Omental fat pad (tissue), 4 donors: ENCODE measurements at places on chromosomes 1 and 21. TPM values are rescaled to one million over a fixed set of nuclear protein-coding genes. Genes with fewer than 3 reads are reported as not detected.

The SHCBP1L gene
- total RNA-seq = not detected

DNA sequence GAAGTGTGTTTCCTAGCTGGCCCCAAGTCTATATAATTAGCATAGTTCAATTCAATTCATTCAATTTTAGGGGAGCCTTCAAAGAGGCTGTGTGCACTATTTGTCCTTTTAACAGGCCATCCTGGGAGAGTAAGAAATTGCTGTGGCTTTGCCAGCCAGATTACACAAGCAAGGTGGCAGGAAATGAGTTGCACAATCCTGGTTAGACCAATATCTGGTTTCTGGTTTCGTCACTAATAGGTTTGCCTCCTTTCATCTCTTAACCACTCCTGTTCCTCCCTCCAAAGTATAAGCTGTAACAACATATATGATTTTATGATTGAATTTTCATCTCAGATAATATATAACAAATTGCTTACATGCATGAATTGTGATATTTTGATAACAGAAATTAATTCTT lies 84.1 kb upstream of the NEGR1 start:
- no peak for DNase-seq

GRCh38 chr1:178928976-178929375 lies 58.1 kb upstream of the ANGPTL1 start:
- DNase-seq = no peak

DNA sequence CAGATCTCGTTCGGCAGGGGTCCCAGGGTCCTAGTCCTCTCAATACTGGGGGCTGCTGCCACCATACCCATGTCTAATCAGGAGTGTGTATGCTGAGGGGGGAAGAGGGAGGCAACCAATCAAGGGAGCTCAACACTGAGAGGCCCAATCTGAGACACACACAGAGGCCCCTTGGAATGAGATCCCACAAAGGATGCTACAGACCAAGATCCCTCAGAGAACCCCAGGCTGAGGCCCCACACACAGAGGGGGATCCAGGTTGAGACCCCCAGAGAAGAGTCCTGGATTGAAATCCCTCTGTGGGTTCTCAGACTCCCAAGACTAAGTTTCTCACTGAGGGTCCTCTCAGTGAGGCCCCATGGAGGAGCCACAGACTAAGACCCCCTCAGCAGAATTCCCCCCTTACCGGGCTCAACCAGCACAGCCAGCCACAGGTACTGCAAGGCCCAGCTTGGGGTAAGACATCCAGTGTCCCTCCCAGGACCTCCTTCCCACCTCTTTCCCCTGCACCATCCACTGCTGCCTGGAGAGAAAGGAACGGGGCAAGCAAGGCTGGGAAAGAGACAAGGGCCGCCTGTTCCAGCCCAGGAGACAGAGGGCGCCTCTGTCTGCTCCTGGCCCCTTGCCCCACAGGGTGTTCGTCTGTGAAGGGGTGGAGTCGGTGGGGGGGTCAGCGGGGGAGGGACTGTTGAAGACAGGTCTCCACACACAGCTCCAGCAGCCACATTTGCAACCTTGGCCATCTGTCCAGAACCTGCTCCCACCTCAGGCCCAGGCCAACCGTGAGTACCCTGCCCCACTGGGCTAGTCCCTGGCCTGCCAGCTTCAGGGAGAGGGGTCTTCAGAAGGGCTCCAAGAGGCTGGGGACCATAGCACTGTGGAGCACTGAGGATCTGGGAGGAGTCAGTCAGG lies at the start of gene S100A1:
S100A1 (plus strand) TSS at position 720 of the 912 bp plus-strand sequence. CDS start 2,088 bp downstream, outside the sequence.
- no peak for DNase-seq

DNA sequence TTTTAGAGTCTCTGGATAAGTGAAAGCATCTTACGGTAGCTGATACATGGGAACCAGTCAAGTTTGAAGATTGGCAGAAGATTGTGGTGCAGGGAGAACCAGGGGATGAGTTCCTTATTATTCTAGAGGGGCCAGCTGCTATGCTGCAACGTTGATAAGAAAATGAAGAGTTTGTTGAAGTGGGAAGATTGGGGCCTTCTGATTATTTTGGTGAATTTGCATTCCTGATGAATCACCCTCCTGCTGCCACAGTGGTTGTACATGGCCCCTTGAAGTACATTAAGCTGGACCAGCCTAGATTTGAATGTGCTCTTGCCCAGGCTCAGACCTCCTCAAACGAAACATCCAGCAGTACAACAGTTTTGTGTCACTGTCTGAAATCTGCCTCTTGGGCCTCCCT lies 45.9 kb downstream of the BTBD8 start:
- no peak for DNase-seq

DNA sequence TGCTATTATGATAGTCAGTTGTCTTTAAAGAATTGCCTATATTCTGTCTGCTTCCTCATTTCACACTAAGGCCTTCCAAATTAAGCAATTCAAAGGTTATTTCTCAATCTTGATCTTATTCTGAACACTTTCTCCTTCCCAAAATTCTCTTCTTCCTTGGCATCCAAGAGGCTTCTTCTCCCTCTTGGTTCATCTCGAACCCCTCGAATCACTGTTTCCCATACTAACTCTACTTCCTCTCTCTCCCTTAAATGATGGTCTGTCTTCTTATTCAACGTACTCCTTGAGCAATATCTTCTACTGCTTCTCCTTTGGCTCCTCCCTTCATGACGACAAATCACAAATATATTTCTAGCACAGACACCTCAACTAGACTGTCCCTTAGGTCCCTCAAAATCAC lies 4.5 kb downstream of the COPA start:
- DNase-seq = no peak

- DNase-seq = no peak
Measured at GRCh38 chr1:214120191-214120590, 132.4 kb downstream of the PROX1 start.

GRCh38 chr1:179190861-179191260 lies 38.6 kb downstream of the ABL2 start:
- DNase-seq = no peak

The IVL gene
- total RNA-seq = not detected

The KRTAP19-4 gene
- not detected for total RNA-seq

DNA sequence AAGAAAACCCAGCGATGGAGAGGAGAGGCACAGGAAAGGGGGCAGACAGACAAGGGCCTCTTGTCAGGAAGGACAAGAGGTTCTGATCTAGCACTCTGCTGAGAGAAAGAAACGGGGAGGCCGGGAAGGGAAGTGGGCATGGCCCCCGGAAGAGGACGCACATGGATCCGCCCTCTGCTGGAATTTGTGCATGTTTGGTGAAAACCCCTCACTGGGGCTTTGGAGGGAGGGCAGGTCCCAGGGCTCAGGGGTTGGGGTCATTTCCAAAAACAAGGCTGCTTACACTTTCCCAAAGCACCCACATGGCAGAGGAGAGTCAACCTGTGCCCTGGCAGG lies 32.4 kb upstream of the ECE1 start:
- no peak for DNase-seq

The COL8A2 gene
- total RNA-seq = 4.2 TPM

GRCh38 chr1:15308621-15309027 lies 61.6 kb downstream of the FHAD1 start:
- DNase-seq = no peak

The COL24A1 gene
- 0.38 TPM for total RNA-seq

DNA sequence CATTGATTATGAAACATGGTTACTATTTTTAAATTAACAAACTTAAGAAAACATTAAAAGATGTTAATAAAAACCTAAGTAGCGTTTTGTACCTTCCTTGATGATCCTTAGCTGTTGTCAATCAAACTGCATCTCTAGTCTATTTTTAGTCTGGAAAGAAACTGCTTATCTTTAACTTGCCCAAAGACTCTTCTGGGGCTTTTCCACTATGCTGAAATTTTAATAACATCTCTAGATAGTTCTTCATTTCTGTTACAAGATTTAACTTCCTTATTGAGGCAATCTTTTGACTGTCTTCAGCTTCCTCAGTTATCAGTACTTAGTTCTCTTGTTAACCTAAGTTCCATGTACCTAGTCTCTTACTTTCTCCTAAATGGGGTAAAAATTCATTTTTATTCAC lies 135.9 kb upstream of the HMCN1 start:
- DNase-seq = no peak

DNA sequence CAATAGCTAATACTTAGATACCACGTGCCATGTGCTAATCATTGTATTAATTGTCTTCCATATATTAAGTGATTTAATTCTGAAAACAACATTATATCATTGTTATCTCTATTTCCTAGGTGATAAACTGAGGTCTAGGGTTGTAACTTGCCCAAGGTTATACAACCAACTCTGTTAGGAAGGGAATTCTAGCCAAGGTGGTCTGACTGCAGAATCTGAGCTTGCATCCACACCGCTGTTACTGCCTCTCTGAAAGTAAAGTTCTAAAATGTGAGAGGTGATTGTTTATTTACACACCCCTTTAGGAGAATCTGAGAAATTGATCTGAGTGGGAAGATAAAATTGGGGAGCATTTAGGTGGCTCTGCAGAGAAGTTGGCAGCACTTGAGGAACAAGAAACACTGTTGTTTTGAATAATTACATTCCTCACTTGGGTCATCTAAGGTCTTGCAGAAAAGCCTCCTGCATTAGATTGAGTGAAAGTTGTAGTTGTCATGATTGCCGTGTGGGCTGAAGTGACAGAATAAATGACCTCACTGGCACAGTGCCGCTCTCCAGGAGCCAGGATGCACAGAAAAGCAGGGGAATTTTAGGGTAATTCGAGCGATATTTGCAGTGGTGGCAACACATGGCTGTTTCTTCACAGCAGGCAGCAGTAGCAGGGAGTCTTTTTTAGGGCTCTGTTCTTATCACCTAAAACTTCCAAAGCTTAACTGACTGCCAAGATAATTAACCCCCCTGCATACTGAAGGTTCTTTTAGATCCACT lies 121.7 kb downstream of the ADGRL4 start:
- no peak for DNase-seq

- no peak for DNase-seq
Measured at GRCh38 chr1:27393641-27394281, 1.3 kb downstream of the GPR3 start.

GRCh38 chr1:90505806-90506205 lies 211.3 kb downstream of the BARHL2 start:
- DNase-seq = no peak

- peak; percentile 37 for DNase-seq
Measured at GRCh38 chr1:220300442-220301121, 28.3 kb upstream of the RAB3GAP2 start.

The TEDDM1 gene
- total RNA-seq = not detected

The SPRR2F gene
- not detected for total RNA-seq

The HES2 gene
- 0.12 TPM for total RNA-seq

DNA sequence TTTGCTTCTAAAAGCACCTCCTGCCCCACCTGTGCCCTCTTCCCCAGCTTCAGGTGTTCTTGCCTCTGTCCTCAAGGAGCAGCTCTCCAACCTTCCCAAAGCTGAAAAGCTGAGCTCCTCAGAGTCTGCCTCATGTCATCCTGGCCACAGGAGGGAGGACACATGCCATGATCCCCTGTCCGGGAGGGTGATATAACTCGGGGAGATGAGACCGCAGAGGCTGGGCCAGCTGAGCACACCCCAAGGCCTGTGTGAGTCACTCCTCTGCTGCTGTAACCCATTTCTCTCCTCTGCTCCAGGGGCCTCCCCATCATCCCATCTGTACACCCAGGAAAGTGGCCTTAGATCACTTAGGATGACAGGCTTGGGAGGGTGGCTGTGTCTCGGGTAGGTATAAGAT lies 49.8 kb downstream of the EPHB2 start:
- no peak for DNase-seq

GRCh38 chr1:97050506-97050905 lies 328.9 kb downstream of the PTBP2 start:
- DNase-seq = no peak

DNA sequence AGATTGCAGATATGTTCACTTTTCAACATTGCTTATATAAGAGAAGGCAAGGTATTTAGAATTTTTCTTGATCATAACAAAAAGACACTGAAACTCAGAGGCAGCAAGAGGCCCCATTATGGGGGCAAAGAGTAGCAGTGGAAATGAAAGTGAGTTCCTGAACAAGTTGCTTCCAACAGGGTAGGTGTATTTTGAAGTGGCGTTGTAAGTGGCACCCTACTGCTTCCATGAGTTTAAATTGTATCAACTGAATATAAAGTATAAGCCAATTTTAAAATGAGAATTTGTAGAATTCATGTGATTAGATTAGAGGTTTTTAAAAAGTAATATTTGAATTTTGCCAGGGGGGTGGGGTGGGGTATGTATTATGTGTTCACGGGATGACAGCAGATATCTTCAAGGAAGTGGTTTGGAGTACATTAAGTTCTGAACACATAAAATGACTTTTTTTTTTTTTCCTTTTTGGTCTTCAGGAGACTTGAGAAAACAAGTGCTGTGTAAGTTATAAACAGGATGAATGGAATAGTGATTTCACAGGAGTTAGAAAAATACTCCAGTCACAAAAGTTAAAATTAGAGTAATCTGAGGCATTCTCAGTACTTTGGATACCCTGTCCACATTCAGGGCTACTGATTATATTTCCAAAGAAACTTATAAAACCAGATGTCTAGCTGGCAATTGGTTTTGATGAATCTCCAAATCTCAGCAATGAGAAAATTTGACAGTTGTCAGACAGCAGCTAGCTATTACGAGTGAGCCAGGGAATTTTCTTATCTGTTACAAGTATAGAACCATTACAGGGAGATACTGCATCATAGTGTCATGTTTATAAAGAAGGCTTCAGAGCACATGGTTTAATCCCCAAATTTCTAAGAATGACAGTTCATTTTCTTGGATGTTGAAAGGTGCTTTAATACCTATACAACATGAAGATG lies 182.0 kb downstream of the ST6GALNAC3 start:
- DNase-seq = no peak

GRCh38 chr1:67491280-67491679 lies 61.1 kb upstream of the SERBP1 start:
- no peak for DNase-seq

- DNase-seq = no peak
Measured at GRCh38 chr1:231584117-231584516, 42.5 kb upstream of the DISC1 start.

- DNase-seq = no peak
Measured at GRCh38 chr1:237748171-237748960, 142.4 kb downstream of the ZP4 start.

- no peak for DNase-seq
Measured at GRCh38 chr1:203306965-203307541, 1.7 kb downstream of the BTG2 start.

GRCh38 chr1:24935615-24936484 lies 5.8 kb upstream of the RUNX3 start:
- no peak for DNase-seq

The C8A gene
- not detected for total RNA-seq

DNA sequence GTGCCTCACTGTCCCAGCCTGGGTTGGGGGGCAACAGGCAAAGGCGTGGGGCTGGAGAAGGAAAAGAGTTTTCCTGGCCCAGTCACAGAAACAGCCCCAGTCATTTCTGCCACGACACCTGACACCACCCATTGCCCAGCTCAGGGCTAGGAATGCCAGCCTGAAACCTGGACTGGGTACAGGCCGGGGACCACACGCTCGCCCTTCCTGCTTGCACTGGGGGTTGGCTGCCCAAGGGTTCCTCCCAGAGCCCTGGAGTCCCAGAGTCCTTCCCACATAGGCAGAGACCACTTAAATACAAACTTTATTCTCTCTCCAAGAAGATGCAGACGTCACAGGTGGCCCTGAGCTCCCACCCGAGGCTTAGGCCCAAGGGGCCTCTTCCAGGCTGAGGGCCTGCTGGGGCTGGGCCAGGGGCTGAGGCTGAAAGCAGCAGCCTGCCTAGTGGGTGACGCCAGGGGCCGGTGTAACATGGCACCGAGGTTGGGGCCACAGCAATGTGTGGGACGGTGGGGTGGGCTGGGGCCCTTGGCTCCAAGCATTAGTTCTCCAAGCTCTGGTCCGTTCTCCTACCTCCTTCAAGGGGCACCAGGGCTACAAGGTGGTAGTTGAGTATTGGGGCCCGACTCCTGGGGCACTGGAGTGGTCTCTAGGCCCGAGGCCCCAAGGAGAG lies 1.6 kb downstream of the TMEM52 start:
- no peak for DNase-seq

The MRPS6 gene
- 28.0 TPM for total RNA-seq
